ENCODE measurements at places on chromosomes 1 and 21.

- no peak for DNase-seq
These were observed 331.5 kb upstream of the AJAP1 start for GRCh38 chr1:4322881-4323280.

DNA sequence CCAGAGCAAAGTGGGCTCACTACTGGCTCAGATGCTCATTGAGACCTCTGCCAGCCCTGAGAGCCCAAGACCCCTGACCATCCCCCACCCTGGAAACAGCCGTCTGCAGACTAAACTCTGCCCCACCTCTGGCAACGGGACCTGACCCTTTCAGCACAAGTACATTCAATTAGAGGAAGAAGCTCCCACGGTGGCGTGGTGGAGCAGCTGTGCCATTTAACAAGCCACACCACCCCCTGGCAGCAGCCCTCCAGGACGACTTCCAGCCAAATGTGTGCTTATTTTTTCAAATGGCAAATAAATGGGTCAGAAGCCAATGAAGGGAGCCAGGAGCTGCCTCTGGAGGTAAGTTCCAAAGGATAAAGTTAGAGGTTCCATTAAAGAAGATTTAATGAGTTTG lies 226.7 kb downstream of the NPHP4 start:
- no peak for DNase-seq

DNA sequence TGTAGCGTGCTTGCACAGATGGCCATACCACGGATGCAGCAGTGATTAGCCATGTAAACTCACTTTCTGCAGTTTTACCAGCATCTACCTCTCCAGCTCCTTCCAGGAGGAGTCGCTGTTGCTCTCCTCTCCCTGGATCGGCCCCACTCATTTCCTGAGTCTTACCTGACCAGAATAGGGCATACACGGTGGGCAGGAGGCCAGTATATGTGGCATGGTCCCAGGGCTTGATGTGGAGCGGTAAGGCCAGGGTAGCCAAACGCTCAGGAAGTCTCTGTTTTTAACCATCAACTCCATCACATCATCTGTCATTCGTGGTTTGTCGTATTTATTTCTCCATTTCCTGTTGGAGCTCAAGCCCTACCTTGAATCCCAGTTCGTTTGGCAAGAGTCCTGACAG lies 163.4 kb upstream of the USP24 start:
- DNase-seq: peak; percentile 2

DNA sequence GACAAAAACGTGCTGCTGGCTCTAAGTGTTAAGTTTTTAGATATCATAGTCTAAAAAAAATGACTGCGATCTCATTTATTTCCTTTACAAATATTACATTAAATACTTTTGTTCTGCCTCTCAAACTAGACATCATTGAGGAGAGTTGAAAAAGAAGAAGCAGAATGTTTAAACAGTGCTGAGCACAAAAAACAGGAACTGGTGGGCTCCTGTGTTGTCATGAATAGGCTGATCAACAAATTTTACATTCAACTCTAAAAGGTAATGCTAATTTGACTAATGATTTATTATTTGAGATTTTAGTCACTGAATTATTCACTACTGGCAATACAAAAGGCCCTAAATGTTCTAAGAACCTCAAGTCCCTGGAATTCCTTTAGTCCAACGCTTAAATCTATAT lies 66.1 kb downstream of the GPATCH2 start:
- no peak for DNase-seq

DNA sequence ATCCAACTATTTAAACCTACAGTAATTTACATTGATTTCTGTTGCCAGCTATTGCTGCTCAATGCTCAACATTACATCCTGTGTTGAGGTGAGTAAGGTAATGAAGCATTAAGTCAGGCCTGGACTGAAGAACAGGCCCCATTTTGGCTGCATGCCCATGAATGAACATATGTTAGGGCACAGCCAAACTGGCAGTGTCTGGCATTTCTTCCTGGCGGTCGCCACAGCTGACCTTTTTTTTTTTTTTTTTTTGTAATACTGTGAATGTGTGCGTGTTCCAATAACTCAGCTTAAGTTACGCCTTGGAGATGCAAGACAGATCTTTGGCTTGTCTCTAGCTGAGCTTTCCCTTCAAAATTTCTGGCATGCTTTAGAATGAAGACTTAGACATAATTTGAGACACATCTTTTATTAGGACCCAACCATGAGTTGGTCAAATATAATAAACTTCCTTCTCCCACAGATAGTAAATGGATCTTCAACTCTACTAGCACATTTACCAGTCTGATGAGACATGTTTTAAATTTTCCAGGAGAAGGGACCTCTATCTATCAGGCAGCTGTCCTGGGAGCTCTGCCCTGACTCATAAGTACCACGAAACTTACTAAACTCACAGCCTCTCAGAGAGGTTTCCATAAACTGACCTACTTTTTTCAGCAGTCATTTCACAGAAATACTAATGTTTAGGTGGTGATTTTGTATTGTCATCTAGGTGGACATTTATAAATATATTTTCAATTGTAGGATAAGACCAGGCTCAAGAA lies 341.1 kb upstream of the RUNX1 start:
- DNase-seq: no peak

GRCh38 chr1:164843743-164844500 lies 284.9 kb downstream of the PBX1 start:
- no peak for DNase-seq

- no peak for DNase-seq
These were observed 128.5 kb upstream of the EDN2 start for GRCh38 chr1:41612953-41613352.

DNA sequence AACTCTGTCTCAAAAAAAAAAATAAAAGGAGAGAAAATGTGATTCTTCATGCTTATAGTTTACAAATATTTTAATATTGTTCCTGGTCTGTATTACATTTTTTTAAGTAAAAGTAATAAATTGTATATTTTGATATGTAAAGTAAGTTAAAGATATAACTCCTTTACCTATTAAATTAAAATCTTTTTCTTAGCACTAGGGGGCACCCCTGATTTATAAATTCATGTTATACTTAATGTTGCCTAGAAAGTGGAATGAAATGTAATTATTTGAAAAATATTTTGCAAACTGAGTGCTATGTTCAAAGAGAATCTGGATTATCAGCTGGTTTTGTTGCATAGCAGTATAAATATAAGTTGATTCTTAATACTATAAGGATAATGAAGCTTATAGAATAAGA lies 49.2 kb downstream of the RALGPS2 start:
- DNase-seq: peak; percentile 23

DNA sequence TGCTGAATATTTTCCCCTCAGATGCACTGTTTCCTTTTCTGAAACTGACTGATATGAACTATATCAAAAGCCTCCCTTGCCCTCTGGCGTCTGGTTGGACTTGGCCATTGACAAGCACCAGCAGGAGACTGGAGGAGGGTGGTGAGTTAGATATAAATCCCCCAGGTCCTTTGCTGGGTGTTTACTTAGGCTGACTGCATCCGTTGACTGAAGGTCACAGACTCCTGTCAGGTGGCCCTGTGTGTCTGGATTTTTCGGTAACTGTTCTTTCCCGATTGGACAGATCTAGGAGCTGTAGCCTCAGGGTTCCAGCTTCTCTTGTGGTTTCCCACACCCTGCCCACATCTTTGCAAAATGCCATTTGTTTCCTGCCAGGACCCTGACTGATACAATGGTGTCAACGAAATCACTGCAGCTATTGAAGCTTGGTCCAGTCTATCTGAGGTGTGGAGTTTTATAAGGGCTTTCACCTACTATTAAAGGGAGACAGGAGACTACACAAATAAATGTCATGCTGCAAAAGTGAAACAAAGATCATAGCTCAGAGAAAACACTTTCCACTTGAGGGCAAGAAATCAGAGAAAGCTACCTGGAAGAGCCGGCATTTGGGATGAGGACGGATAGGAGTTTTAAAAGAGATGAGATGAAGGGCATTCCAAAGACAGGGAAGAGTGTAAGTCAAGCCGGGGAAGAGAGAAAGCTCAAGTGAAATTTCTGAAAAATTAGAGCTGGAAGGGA lies 1.5 kb upstream of the MAGI3 start:
- peak; percentile 14 for DNase-seq

GRCh38 chr1:175037416-175037815 lies 14.2 kb upstream of the MRPS14 start:
- DNase-seq: no peak

GRCh38 chr1:219900201-219900600 lies 28.2 kb downstream of the SLC30A10 start:
- DNase-seq: no peak

DNA sequence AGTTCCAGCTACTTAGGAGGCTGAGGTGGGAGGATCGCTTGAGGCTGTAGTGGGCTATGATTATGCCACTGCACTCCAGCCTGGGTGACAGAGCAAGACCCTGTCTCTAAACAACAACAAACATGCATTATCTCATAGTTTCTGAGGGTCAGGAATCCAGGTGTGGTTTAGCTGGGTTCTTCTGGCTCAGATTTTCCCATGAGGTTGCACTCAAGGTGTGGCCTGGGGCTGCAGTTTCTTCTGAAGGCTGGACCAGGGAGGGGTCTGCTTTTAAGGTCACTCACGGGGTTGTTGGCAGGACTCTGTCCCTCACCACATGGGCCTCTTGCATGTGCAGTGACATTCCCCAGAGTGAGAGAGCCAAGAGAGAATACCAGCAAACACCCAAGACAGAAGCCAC lies 77.0 kb downstream of the EPHB2 start:
- no peak for DNase-seq

- DNase-seq: no peak
These were observed 10.7 kb downstream of the MACF1 start for GRCh38 chr1:39214998-39215873.

DNA sequence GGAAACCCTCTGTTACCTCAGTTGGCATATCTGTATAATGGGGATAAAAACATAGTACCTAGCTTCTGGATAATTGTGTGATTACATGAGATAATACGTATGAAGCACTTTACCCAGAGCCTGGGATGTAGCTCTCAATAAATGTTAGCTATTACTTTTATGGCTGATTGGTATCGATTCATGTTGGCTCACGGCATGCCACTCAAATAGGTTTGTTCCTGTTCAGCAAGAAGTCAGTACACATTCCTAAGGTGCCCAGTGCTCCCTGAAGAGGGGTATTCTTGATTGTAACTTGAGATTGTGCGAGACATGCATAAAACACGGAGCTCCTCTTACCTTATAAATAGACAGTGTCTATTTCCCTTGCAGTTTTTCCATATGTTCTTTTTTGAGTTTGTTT lies 78.5 kb upstream of the GALNT2 start:
- no peak for DNase-seq

- DNase-seq: no peak
These were observed 49.9 kb upstream of the CLIC4 start for GRCh38 chr1:24695202-24695974.
